ENCODE measurements at places on chromosomes 5 and 9.

DNA sequence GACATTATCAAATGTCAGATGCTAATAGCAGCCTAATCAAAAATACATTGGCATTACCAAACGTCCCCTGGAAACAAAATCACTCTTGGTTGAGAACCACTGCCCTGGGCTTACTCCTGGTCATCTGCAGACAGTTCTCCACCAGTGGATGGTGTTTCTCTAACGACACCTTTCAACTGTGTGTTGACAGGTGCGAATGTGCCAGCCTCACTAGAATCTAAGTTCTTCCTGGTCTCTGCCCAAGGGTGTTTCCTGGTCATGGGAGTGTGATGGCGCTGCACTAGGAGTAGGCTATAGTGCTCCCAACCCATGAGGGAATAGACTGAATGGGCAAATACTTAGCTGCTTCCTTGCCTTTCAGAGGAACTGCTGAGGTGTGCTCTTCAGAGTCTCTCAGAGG is 105.9 kb downstream of the MRPS27 start:
- DNase-seq = no peak

DNA sequence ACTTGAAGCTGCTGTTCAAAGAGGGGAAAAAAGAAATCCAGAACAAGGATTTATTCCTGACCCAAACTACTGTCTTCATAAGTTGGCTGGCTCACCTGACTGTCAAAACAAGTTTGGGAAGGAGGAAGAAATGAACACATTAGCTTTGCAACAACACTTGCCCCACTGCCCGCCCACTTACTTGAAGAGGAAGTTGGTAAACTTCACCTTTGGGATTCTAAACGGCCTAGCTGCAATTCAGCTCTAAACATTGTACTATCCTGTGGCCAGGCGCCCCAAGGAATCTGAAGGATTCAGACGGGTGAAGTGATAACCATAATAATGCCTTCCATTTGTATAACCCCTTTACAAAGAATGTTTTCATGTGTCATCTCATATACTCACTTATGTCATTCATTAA is 199.4 kb downstream of the ARRDC3 start:
- DNase-seq = no peak

DNA sequence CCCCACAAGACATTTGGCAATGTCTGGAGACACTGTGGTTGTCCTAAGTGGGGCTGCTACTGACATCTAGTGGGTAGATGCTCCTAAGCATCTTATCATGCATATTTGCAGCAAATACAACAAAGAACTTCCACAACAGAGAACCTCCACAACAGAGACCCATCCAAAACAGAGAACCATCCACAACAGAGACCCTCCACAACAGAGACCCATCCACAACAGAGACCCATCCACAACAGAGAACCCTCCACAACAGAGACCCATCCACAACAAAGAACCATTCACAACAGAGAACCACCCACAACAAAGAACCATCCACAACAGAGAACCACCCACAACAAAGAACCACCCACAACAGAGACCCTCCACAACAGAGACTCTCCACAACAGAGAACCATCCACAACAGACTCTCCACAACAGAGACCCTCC is 32.8 kb downstream of the ARPC5L start:
- no peak for DNase-seq

DNA sequence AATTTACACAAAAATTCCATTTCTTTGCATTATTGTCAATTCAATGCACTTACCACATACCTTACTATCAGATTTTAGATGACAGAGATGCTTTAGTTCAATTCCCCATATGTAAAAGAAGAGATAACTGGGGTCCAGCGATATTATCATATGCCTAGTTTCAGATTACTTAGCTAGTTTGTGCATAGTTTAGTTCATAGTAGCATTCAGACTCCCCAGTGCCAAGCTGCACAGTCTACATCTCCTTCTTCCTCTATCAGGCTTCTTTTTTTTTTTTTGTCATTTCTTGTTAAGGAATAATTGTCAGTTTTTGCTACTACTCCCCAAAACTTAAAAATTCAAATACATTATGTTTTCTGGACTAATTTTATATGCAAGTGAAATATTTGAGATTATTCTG is 175.0 kb downstream of the SSBP2 start:
- no peak for DNase-seq

DNA sequence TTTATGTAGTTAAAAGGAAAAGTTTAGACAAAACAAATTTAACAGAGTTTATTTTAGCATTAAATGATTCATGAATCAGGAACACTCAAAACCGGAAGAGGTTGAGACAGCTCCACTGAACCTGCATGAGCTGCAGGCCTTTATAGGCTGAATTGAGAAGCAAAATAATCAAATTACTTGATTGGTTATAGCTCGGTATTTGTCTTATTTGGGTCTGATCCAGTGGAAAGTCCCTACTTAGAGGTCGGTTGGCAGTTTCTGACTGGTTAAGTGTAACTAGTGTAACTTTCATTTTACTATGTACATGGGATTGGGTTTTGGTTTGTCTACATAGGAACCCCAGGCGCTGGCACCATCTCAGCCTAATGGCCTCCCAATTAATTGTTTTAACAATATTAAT is 74.1 kb upstream of the PIK3R1 start:
- DNase-seq = no peak

DNA sequence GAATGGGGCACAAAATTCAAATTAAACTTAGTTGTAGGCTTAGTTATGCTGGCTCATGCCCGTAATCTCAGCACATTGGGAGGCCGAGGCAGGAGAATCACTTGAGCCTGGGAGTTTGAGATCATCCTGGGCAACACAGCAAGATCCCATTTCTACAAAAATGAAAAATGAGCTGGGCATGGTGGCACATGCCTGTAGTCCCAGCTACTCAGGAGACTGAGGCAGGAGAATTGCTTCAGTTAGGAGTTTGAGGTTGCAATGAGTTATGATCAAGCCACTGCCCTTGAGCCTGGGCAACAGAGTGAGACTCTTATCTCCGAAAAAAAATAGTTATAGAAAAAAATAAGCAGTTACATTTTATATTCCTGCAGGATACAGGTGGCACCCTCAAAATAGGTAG is 20.7 kb upstream of the GFPT2 start:
- no peak for DNase-seq

DNA sequence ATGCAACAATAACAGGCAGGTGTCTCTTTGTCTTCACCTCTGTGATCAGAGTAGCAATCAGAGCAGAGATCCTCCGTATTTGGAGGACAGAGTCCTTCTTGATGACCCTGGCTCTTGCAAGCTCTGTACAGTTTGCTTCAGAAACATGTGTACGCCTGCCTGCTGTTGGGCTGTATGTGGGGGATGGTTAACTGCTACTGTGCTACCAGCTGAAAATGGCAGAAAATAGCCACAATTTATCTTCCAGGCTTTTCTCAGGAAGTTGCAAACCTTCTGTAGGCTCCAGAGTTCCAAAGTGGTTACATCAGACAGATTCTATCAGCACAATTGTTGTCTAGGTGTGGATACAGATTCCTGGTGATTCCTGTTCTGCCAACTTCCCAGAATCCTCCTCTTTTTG is 35.5 kb downstream of the DDX46 start:
- DNase-seq = no peak

DNA sequence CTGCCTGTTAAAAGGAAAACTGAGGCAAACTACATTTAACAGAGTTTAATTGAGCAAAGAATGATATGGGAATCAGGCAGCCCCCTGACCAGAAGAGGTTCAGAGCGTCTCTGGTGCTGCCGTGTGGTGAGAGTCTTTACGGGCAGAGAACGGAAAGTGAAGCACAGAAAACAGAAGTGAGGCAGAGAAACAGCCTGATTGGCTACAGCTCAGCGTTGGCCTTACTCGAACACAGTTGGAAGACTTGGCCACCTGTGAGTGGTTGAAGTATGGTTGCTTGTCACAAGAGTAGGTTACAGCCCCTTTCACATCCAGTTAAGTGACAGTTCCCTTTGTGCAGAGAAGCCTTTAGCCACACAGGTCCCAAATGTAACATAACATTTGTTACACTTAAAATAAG is 16.9 kb upstream of the FBP1 start:
- DNase-seq = peak; percentile 88

DNA sequence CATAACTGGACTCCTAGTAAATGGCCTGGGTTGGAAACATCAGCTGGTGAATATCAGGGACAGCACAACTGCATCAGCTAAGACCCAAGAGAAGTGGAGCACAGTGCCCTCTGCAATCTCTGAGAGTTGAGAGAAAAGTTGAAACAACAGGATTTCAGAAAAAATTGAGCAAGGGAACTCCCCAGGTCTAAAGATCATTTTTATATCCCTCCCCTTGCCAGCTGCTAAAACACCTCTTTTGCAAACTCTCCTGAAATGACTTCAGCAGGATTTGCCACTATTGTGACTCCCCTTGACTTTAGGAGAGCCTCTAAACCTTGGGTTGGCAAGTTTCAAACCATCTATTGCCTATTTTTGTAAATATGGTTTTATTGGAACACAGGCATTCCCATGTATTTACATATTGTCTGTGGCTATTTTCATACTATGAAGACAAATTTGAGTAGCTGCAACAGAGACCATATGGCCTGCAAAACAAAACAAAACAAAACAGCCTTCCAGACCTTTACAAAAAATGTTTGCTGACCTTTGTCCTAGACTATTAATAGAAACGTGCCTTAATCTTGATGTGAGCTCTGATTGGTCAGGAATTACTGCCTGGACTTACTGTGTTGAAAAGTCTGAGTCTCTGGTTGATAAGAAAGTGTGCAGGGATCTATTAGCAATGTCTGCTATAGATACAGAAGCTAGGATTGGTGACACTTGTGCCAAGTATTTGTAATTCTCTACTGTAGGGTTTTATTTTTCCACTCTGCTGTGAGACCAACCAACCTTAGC is 37.7 kb upstream of the PLPPR1 start:
- no peak for DNase-seq

- peak; percentile 70 for DNase-seq
These were observed 9.3 kb upstream of the NRARP start for GRCh38 chr9:137311171-137311985.

- DNase-seq = peak; percentile 79
These were observed 1.4 kb downstream of the RAPGEF1 start for GRCh38 chr9:131738293-131739132.

- no peak for DNase-seq
These were observed 1.1 kb upstream of the ICE1 start for GRCh38 chr5:5421149-5421960.

- no peak for DNase-seq
These were observed 41.9 kb downstream of the STK10 start for GRCh38 chr5:172145870-172146747.

- DNase-seq = no peak
These were observed 91.8 kb upstream of the CCDC112 start for GRCh38 chr5:115388240-115388639.

DNA sequence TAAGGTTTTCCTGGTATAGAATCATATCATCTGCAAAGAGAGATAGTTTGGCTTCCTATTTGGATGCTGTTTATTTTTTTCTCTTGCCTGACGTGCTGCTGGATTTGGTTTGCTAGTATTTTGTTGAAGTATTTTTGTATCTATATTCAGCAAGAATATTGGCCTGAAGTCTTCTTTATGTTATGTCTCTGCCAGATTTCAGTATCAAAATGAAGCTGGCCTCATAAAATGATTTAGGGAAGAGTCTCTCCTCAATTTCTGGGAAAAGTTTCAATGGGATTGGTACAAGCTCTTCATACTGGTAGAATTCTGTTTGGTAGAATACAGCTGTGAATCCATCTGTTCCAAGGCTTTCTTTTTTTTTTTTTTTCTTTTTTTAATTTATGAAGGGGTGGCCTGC is 799.0 kb upstream of the TYRP1 start:
- DNase-seq = no peak

- DNase-seq = no peak
These were observed 24.8 kb downstream of the IL6ST start for GRCh38 chr5:55969956-55970355.

DNA sequence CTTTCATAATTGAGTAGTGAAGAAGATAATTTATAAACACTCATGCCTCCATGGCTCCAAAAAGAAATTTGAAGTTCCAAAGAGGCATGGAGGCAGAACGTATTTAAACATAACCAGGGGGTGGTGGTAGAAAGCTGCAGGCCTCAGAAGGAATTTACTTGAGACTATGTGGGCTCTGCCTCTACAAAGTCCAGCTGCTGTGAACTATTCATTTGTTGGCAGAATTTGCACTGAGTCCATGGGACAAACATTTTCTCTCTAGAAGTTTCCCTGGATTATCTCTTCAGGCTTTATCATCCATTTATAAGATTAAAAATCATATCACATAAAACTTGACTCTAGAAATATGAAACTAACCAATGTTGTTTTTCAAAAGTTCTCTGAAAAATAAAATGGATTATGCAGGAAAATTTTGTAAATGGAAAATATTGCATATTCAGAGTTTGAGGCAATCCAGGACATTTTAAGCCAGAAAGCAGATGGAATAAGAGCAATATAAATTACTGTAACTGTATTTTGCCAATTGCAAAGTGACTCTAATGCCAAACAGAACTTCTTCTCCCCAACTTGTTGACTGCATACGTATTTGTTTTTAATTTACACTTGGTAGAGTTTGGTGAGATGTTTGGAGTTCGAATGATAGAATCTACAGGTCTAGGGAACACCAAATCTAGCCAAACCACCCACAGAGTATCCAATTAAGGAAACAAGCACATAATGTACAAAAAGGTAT is 258.2 kb downstream of the ENC1 start:
- DNase-seq = no peak

GRCh38 chr9:38621434-38622287 is 1.3 kb upstream of the ANKRD18A start:
- no peak for DNase-seq

DNA sequence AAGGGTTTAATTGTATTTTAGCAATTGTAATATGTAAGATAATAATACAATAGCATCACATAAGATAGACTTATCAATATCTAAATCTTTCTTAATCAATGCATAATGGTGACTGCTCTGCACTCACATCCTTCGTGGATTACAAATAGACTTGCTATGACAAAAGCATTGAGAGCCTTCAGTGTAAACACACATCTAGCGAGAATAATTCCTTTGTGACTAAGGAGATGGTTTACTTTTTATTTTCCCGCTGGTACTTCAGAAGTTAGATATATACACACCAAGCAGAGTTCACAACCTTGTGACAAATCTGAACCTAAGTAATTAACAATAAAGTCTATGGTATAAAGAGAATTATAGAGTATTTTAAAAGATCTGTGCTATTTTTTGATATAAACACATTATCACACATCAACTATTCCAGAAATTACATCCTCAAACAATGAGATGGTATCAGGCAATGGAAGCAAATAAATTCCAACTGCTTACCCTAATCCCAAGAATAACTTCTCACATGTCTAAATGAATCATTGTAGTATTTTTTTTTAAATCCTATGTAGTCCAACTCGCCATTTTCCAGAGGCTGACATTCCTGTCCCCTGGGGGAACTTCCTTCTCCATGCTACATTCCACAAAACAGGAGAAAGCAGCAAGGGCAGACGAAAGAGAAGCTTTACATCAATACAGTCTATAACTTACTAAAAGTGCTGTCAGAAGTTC is 51.2 kb downstream of the MAPKAP1 start:
- DNase-seq = no peak

DNA sequence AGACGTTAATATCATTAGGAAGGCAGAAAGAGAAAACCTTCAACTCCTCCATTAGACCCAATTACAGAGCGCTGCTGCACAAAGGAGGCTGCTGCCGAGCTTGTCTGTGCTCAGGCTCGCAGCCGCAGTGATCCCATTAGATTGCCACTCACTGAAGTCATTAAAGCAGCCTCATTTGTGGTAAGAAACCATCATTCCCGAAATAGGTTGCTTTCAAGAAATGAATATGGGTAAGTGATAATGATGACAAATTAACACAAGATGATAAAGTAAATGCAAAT is 137.2 kb downstream of the CAVIN4 start:
- no peak for DNase-seq

Measured in posterior cingulate gyrus (tissue), 11 donors.